ENCODE measurements at places on chromosomes 12 and 14.

- ATAC-seq, result no peak
These were observed 97.5 kb downstream of the ADCK1 start for GRCh38 chr14:77897374-77897773.

DNA sequence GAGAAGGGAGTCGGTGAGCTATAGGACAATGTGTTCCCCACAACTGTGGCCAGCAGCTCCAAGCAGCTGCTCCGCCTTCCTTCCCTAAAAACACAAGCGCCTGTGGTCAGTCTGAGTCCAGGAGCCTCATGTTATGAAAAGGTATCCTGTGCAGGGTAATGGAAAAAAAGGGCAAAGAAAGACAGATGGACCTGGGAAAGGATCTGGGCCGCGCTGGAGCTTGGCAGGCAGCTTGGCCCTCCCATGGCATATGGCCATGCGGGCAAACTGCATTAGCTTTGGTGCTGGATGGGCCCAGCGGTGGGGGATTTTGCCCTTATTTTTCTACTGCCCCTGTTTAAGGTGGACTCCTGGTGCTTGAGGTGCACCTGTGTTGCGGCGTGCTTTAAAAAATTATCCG, 23.7 kb upstream of the CHST11 start:
- no peak for ATAC-seq

DNA sequence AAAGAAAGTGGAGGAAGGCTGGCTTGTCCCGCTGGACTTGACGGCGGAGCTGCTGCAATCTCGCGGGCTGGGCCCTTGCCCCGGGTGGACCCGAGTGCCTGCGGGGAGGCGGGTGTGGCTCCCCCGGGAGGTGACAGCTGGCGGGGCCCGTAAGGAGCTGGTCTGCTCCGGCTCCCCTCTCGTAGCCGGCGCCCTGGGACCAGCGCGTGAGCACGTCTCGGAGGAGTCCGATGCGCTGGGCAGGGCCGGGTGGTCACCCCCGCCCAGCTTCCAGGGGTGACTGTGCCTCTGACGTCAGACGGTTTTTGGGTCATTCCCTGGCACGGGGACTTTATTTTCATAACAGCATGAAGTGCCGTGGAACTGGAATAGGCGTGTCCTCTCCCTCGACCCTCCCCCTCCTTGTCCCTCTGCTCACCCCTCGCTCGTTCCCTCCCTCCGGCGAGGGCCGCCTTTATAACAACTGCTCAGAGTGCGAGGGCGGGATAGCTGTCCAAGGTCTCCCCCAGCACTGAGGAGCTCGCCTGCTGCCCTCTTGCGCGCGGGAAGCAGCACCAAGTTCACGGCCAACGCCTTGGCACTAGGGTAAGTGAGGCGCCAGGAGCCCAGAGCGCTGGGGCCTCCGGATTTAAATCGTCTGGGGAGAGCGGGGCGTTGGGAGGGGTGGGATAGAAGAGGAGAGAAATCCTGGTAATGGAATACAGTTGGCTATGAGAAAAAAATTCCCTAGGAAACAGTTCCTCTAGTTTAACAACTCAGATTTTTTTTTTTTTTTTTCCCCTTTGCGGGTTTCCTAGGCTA, at the start of gene GPRC5A:
Gene GPRC5A, plus strand, starts transcription at position 483 of the 801 bp plus-strand sequence. CDS start 16,688 bp downstream, outside the sequence.
- peak; percentile 88 for ATAC-seq

DNA sequence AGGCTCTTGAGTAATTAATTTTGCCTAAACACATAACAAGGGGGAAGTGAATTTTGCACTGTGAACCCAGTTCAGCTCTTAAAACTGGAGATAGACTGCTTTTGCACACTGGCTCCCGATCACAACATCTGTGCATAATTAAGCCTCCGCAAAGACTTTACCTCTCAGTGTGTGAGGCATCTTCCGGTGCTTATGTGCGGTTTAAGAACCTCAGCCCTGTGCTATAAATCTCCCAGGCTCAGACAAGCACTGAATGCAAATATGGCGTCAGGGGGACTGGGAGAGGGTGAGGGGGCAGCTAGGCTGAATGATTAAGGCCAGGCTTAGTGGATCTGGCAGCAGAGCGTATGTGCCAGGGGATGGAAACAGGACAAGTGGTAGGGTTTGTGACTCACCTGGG, 103.3 kb downstream of the ADCK1 start:
- no peak for ATAC-seq

DNA sequence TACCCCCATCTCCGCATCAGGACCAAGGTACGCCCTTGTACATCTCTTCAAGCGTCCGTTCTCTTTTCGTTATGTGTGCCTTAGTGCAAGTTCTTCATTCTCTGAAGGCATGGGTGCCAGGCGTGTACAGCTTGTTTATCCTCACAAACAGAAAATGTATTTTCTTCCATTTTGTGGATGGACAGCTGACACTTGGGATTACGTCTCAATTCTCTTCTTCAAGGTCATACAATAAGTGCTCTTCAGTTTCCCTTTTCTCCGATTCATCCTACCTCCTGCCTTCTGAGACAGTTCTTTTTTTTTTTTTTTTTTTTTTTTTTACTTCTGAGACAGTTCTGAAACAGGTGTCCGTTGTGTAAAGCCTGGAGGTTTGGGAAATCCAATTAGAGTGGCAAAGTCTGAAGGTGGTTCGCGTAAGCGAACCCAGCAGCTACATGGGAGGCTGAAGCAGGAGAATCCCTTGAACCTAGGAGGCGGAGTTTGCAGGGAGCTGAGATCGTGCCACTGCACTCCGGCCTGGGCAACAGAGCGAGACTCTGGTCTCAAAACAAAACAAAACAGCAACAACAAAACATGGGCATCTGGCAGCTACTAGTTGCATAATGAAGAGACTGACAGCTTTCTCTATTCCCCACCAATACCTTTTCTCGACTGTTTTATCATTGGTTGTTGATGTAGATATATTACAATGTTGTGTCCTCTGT, 734 bp downstream of the COX6A1 start:
- peak; percentile 4 for ATAC-seq

DNA sequence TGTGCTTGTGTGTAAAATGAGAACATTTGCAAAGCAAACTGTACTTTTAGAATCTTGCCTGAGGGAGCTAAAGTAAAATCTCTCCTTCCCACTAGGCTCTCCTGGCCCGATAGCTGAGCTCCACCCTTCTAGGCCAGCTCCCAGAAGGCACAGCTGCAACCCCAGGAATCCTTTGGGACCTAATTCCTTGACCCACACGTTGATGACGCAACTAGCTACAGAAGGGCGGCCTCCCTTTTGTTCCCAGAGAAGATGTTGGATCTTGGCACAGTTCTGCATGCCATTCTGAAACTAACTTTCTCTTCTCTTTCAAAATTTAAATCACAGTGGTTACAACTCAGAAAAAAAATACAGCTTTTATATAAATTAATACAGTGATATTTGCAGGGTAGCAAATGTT, 268.1 kb downstream of the EGLN3 start:
- ATAC-seq, result no peak
